WERI-Rb-1 (cell line): ENCODE measurements at places on chromosomes 11 and 22.

- no peak for DNase-seq
Observed at GRCh38 chr11:71284525-71285092, 32.2 kb upstream of the SHANK2 start.

GRCh38 chr11:79419120-79419519, 21.7 kb downstream of the TENM4 start:
- DNase-seq = no peak

DNA sequence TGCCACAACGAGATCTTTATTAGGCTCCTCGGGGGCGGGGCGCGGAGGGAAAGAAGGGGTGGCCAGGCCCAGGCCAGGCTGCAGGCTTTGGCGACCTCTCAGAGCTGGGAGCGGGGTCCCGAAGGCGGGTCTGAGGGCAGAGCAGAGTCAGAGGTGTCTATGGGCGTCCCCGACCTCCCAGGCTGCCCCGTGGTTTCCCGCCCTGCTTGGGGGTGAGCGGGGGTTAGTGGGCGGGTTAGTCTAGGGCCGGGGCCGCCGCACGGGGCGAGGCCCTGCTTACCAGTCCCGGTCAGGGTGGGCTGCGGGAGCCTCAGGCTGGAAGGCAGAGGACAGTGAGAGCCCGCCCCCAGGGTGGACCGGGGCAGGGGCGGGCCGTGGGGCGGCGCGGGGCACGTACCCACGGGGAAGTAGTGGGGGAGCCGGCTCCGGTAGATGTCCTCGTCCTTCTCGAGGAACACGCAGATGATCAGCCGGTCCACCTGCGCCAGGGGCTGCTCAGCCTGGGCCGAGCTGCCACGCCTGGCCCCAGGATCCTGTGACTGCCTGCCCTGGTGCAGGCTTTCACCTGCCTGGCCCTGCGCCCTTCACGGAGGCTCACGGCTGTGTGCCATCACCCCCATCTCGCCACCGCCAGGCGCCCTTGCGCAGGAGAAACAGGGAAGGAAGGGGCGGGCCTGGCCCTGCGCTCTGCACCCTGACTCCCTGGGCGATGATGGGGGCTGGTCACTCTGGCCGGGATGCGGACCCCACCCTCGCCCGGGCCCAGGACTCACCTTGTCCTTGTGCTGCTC, 12.5 kb downstream of the OTUB1 start:
- DNase-seq = peak; percentile 56

GRCh38 chr11:133916784-133917440, 39.9 kb downstream of the IGSF9B start:
- DNase-seq = no peak

GRCh38 chr22:38050720-38051119, 6.5 kb upstream of the PICK1 start:
- DNase-seq = no peak
